ENCODE measurements at places on chromosomes 7 and 10.

- no peak for DNase-seq
Observed at GRCh38 chr7:74503943-74504342, 50.2 kb downstream of the GTF2IRD1 start.

GRCh38 chr10:31157123-31158010 lies 125.7 kb upstream of the ZNF438 start:
- DNase-seq: no peak

DNA sequence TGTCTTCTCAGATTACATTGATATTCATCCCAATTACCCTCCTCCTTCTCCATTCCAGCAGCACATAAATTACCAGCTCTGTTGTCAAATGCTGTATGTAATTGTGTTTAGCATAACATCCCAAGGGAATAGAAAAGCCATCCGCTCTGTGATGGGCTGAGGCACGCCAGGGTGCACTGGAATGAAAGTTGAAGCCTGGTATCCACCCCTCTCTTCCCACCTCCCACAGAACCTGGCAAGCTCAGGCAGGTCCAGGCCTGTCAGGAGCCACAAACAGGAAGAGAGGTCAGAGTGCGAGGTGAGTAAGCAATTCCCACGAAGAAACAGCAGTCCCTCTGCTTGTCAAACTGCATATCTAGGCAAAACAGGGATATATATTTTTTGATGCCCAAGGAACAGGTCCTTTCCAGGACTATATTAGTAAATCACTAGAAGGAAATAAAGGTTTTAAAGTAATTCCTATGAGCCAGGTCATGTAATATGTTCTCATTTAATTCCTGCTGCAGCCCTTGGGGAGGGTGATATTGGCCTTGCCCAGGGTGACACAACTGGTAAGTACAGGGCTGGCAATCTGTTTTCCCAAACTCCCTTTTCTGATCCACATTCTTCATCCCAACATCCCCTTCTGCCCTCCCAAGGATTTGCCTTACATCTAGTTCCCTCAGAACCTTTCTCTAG lies 155.6 kb upstream of the GHITM start:
- DNase-seq: no peak

- no peak for DNase-seq
Observed at GRCh38 chr7:23275912-23276311, 23.2 kb upstream of the MALSU1 start.

GRCh38 chr10:47136866-47137265 lies 163.1 kb upstream of the GDF10 start:
- no peak for DNase-seq

DNA sequence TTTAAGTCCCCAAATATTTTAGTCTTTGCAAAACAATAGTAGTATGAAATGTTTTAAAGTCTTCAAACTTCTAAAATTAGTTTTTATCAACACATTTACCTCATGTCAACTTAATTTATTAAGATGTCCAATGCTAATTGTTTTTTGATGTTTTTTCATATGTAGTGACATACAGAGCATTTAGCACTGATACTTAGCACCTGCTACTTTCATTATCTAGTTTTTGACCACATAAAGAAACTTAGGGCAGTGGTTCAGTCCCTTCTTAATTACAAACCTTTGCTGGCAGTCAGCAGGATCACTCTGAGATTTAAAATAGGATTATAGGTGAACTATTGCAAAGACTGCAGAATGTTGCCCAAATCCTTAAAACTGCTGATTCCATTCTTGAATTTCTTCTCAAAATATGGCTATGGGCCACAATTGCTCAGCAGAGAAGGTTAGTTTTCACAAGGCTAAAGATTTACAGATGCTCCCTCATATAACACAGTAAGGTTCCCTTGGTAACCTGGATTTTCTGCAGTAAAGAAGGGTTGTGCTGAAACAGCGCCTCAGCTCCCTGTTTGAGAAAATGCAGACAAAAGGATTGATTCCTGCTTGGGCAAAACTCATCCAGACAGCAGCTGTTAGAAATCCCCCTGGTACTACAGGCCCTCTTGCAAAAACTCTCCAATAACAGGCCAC lies 3.4 kb downstream of the GPR85 start:
- no peak for DNase-seq

- no peak for DNase-seq
Observed at GRCh38 chr10:122390679-122391078, 16.2 kb downstream of the PLEKHA1 start.

- DNase-seq: no peak
Observed at GRCh38 chr10:49028639-49029038, 86.7 kb downstream of the VSTM4 start.

GRCh38 chr10:43204943-43205671 lies 61.8 kb downstream of the RASGEF1A start:
- no peak for DNase-seq

GRCh38 chr7:92682903-92683539 lies 92.8 kb upstream of the FAM133B start:
- no peak for DNase-seq

DNA sequence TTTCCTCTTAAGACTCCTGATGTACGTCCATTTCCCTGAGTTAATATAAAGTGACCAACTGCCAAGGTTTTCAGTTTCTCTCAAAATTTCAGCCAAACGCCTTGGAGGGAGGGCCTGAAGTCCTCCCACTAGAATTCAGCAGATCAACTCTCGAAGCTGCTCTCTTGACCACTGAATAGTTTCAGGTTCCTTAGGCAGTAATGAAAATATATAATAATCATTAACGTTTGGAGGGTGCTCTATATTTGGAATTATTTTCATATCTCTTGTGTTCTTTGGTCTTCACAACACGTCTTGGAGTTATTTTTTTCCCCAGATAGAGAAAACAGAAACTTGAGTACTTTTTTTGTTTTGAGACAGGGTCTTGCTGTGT lies 123.6 kb upstream of the SFMBT2 start:
- DNase-seq: no peak

- DNase-seq: no peak
Observed at GRCh38 chr10:65320236-65321026, 1605.4 kb upstream of the LRRTM3 start.

- no peak for DNase-seq
Observed at GRCh38 chr10:5595994-5596471, 70.4 kb downstream of the ASB13 start.

- no peak for DNase-seq
Observed at GRCh38 chr10:16986406-16987205, 143.0 kb downstream of the CUBN start.

- no peak for DNase-seq
Observed at GRCh38 chr7:77644774-77645173, 51.5 kb upstream of the RSBN1L start.

GRCh38 chr10:28922127-28922526 lies 244.8 kb downstream of the BAMBI start:
- no peak for DNase-seq

DNA sequence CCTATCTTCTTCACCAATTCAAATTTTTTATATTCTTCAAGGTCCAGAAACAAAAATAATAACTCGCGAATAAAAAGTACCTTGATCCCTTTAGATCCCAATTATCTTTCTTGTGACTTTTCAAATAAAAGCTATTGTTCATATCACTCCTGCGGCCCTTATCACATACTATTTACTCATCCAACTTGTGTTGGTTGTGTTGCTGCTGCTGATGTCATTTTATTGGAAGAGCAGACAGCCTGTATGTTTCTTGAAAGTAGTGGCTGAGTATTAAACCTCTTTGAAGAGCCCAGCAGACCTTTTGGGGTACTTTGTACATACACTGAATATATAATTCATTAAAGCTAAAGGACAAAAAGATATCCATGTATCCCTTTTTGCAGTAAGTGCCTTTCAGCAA lies 231.7 kb downstream of the CTNNA3 start:
- DNase-seq: no peak

- DNase-seq: no peak
Observed at GRCh38 chr7:151624246-151624928, 104.7 kb upstream of the RHEB start.

DNA sequence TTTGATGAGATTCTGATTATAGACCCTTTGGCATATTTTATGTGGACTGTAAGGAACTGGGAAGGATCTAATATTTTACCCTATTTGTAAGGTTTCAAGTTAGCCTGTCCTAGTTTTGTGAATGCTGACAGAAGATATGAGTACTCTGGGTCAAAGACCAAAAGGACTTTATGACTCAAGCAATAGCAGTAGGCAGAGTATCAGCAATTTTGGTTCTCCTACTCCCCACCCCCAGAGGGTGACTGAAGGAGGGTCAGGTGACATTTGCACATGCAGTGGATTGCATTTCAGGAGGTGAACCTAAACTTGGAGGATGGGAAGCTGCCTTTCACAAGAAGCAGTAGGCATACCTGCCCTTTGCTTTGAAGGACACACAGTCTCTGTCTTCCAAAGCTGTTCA lies 84.0 kb upstream of the KLF6 start:
- no peak for DNase-seq

GRCh38 chr7:13989126-13989948 lies at the start of gene ETV1:
TSS of gene ETV1 (minus strand) at chr7:13989666. CDS start at chr7:13989052, 614 bp downstream.
- no peak for DNase-seq

- no peak for DNase-seq
Observed at GRCh38 chr10:60384708-60385398, 4.8 kb downstream of the ANK3 start.

DNA sequence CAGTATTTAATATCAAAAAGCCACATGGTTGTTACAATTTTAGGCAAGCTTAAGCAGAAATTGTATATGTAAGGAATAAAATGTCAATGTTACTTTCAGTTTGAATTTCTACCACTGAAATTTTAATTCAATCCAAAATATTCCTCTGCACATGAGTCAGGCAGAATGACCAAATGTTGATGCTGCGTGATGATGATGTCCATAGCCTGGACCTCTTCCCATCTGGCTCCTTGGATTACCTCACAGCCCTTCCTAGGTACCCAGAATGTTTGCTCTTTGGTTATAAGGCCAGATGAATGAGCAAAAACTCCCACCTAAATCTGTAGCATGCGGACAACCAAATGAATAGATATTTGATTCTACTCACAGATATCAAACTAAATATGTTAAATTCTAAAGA lies 258.3 kb upstream of the IMMP2L start:
- no peak for DNase-seq

DNA sequence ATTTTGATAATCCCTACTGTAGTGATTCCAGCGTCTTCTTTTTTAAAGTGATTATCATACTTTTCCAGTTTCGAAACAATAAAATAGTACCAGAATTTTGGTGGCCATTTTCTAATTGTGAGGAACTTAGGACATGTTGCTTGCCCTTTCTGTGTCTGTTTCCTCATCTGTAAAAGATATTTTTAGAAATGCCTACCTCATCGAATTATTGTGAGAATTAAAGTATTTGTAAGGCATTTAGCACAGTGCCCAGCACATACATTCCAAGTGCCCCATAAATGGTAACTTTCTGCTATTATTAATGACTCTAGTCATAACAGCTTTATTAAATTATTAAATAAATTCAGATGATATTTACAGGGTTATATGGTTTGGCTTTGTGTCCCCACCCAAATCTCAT lies 3.7 kb downstream of the CFAP69 start:
- no peak for DNase-seq

GRCh38 chr10:70176441-70176840 lies 6.1 kb upstream of the SAR1A start:
- DNase-seq: no peak

GRCh38 chr7:1674161-1675035 lies 4.3 kb downstream of the ELFN1 start:
- no peak for DNase-seq

- peak; percentile 25 for DNase-seq
Observed at GRCh38 chr10:90857635-90858460, at the start of gene HTR7. TSS of gene HTR7 (minus strand) at chr10:90858039. CDS start at chr10:90857671, 368 bp downstream.

GRCh38 chr7:121198502-121198901 lies 130.3 kb upstream of the WNT16 start:
- DNase-seq: no peak

GRCh38 chr7:39133088-39133487 lies 155.4 kb downstream of the POU6F2 start:
- no peak for DNase-seq

DNA sequence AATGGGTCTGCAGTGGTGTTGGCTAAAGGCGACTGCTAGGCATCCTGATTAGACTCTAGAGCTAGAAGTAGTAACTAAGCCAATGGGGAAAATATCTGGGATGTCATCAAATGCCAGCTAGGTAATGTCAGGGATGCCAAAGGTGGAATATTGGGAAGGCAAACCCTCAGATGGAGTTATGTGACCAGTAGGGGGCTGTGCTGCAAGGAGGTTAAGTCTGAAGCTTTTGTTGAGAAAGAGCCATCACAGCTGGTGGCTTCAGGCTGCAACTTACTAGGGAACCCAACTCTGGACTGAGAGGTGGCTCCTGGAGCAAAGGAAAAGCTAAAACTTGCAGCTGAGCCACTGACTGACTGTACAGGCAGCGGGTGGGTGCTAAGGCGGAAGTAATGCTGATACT lies 576.9 kb upstream of the GHITM start:
- DNase-seq: no peak

DNA sequence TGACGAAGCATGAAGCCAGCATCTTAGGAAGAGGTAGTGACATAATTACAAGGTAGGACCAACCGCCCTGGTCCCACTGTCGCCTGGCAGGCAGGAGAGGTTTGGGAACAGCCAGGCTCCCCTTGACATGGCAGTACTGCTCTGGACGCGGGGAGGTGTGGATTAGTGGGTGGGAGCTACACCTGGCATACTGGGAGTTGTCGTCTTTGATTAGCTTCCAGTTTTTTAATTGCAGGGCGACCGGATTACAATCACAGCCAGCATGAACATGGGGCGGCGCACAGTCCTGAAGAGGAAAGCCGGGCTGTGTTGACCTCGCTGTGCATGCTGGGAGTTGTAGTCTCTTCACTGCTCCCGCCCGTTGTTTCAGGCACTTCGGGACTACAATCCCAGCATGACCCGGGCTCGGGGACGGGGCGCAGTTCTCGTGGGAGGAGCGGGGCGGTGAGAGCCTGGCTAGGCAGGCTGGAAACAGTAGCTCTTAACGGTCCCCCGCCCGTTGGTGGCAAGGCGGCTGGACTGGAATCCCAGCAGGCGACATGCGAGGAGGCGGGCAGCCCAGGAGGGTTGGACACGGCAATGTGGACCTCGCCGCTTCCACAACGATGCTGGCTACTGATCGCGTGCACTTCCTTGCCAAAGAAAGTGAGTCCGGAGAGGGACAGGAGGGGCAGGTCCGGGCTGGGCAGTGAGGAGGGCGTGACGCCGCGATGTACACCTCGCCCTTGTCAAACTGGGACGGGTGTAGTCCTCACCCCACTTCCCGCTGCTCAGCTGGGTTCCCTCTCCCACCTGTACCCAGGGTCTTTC lies 98.0 kb upstream of the ZNF722 start:
- peak; percentile 81 for DNase-seq

DNA sequence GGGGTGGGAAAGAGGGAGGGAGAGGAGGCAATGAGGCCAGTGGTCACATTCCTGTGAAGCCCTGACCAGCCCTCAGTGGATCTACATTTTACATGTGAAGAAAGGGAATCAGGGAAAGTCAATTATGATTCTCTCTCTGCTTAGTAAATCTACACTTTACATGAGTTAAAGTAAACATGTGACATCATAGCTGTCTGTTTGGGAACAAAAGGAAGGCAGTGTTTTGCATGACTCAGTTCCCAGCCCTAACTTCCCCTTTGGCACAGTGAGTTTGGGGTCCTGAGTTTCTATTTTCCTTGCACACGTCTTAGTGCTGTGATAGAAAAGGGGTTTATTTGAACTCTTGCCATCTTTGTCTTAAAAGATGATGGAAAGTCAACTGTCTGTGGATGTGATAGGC lies 615.1 kb downstream of the SDK1 start:
- no peak for DNase-seq

GRCh38 chr7:19144661-19145433 lies at the start of gene FERD3L:
TSS of gene FERD3L (minus strand) at chr7:19145421. CDS start at chr7:19145362, 59 bp downstream.
- no peak for DNase-seq
